ENCODE measurements at places on chromosomes 2 and 18. TPM values are rescaled to one million over a fixed set of nuclear protein-coding genes. Genes with fewer than 3 reads are reported as not detected.

Gene MTLN
- total RNA-seq, result 28.8 TPM

Gene ITGB6
- total RNA-seq, result not detected

Gene REEP1
- total RNA-seq, result not detected

Gene MROH2A
- not detected for total RNA-seq

Gene SERPINB4
- total RNA-seq, result 0.14 TPM

Gene GATA6
- total RNA-seq, result 7.7 TPM

Gene LOXL3
- total RNA-seq, result 2.9 TPM

Gene MDH1B
- total RNA-seq, result 0.43 TPM

Gene ABCG5
- total RNA-seq, result not detected

Gene UGT1A3
- not detected for total RNA-seq

Gene VWA3B
- not detected for total RNA-seq

Gene GRB14
- total RNA-seq, result not detected

Gene HOXD12
- 0.22 TPM for total RNA-seq

Gene ALPG
- total RNA-seq, result not detected

Gene ZNG1B
- 24.7 TPM for total RNA-seq

Data from placental pericyte (primary cell).